ENCODE measurements at places on chromosomes 12 and 14.

DNA sequence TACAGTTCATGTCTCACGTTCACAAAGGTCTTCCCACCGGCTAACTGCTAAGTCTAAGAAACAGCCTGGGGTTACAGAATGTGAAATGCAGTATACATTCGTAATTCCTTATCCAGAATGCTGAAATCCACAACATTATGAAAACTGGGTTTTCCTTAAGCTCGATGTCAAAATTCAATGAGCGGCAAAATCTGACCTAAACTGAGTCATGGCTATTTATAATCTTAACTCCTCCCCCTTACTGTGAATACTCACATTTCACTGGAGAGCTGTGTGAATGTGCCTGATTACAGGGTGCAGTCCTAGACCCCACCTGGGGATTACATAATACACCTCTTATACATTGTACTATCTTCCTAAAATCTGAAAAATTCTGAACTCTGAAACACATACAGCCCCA lies 35.3 kb downstream of the STX2 start:
- DNase-seq, result no peak

DNA sequence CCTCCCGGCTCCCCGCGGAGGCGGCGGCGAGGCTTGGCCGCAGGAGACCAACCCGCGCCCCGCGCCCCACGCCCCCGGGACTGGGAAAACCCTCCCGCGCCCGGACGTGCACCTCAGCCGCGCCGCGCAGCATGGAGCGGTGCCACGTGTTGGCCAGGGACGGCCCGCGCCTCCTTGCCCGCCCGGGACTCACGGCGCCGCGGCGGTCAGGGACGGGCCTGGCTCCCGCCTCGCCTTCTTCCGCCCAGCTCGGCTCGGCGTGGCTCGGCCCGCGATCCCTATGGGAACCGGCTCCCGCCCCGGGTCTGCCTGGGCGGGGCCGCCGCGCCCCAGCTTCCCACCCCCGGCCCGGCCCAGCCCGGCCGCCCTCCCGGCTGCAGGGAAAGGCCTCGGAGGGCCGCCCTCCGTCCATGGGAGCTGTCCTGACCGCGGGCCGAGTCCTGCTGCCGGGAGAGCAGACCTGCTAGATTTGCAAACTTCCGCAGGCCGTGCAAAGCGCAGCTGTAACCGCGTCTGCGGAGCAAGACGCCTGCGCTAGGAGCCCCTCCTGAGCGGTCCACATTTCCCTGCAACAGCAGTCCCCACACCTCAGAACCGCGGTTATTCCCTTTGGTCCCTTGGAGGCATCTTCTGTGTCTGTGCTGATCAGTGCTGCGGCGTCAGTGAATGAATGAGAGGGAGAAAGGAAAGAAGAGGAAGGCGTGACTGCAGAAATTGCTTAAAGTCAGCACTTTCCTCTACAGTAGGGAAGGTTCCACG lies at the start of gene CDKL1:
TSS of gene CDKL1 (minus strand) at position 251 of the 759 bp plus-strand sequence. CDS start 1,013 bp downstream, outside the sequence.
- peak; percentile 90 for DNase-seq

- no peak for DNase-seq
Measured at GRCh38 chr12:50746431-50746830, 17.5 kb upstream of the ATF1 start.

DNA sequence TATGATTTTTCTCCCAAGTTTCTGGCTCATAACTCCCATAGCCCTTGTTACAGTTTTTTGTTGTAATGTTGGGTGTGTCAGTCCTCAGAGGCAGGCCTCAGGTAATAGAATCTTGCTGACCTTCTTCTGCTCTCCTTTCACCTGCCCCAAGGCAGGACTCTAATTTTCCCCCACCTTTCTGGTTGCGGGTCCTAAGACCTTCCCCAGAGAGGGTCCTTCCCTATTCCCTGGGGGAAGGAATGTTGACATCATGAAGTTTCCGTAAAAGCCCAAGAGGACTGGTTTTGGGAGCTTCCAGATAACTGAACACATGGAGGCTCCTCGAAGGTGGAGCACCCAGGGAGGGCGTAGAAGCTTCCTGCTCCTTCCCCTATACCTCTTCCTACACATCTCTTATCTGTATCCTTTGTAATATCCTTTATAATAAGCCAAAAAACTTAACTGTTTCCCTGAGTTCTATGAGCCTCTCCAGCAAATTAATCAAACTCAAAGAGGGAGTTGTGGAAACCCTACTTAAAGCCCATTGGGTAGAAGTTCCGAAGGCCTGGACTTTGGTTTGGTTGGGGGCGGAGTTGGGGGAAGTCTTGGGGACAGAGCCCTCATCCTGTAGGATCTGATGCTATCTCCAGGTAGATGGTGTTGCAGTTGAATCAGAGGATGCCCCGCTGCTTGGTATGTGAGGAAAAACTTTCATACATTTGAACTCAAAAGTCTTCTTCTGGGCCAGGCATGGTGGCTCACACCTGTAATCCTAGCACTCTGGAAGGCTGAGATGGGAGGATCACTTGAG lies 9.0 kb upstream of the TMED10 start:
- DNase-seq, result no peak

GRCh38 chr12:75479963-75480461 lies 543 bp upstream of the GLIPR1 start:
- DNase-seq, result no peak

- DNase-seq, result no peak
Measured at GRCh38 chr12:112518365-112518735, 99.6 kb downstream of the PTPN11 start.

Measured in urothelium cell line (cell line).